ENCODE measurements at places on chromosomes 11 and 22. TPM values are rescaled to one million over a fixed set of nuclear protein-coding genes. Genes with fewer than 3 reads are reported as not detected.

DNA sequence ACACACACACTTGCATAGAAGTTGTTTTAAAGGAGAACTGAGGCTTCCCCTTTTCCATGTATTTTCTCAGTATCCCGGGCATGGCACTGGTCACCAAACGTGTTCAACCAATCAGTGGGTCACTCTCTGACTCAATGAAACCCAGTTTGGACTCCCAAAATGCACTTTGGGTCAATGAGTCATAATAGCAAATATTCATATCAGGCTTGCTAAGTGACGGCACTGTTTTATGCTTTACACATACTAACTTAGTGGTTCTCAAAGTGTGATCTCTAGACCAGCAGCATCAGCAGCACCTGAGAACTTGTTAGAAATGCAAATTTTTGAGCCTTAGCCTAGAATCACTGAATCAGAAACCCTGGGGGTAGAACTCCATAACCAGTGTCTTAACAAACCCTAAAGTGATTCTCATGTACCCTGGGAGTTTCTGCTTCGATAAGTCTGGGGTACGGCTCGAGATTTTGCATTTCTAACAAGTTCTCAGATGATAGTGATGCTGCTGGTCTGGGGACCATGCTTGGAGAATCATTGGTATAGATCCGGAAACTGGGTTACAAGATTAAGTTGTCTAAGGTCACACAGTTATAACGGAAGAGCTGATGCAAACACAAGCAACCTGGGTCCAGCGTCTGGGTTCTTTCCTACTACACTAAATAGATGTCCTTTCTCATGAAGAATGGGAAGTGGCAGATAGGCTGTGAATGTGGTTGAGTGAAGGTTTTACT lies 35.6 kb downstream of the ETS1 start:
- no peak for DNase-seq

The POU2AF1 gene
- 3.5 TPM for total RNA-seq

The CCDC73 gene
- total RNA-seq, result 0.33 TPM

DNA sequence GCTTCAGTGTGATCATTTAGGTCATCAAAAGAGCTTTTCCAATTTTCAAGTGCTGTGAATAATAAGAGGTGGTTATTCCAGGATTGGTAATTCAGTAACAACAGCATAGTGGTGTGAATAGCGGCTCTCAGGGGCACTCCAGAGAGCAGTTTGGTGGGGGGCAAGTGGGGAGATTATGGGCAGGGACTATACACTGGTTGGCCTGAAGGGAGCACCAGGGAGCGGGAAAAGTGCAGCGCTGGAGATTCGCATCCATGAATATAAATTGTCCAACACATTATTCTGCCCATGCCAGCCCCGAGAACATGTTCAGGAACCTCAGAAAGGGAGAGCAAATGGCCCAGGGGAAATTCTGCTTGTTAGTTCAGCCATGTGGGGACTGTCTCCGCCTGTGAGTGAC lies 37.9 kb downstream of the OR6Q1 start:
- DNase-seq, result no peak

DNA sequence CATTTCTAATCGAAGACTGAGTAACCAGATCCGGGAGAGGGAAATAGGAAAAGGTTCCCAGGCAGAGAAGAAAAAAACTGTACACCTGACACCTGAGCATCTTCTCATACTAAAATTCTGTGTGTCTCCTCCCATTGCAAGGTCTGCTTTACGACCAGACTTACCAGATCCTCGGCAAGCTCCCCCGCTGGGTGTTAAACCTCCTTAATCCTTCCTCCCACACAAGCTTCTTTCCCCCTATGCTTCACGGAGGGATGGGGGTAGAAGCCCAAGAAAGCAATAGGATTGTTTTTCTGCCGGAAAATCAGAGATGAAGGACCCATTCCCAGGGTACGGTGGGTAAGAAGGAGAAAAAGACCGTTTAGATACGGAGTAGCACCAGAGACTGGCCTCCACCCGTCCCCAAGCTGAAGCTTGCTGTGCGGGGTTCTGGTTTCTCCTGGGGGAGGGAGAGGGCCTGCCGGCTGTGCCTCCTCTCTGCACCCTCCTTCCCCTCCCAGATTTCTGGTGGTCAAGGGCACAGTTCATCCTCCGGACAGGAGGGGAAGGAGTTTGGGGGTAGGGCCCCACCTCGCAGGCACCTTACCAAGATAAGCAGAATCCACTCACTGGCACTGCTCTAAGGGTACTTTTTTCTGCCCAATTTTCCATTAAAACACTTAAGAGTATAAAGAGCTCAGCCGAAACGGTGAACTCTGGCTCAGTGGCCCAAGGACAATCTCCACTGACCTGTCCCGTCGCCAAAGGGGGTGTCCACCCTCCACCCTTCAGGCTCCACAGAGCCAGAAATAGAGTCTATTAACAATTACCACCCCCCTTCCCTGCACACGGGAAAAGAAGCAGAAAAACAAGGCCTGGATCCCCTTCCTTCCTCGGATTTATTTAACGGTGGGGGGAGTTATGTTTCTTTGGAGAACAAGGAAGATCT lies 1.2 kb downstream of the TOB2 start:
- no peak for DNase-seq

The ROBO3 gene
- 30.9 TPM for total RNA-seq

GRCh38 chr11:68340003-68340767 lies 27.8 kb downstream of the LRP5 start:
- DNase-seq, result no peak

DNA sequence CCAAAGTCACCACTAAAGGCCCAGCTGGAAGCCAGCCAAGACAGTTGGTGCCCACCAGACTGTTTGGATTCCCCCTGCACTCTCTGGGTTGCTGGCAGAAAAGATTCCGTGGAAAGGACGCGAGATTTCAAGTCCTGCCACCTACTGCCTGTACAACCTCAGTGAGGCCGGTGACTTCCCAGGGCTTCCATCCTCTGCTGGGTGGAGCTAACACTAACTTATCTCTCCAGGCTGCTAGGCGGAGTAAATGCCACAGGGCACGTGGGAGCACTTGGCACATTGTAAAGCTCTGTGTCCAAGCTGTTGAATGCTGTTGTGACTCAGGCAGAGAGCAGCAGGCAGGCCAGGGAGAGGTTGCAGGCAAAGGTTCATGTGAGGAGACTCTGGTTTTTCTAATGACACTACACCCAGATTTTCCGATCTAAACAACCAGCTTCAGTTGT lies 50.9 kb upstream of the CDON start:
- peak; percentile 84 for DNase-seq

DNA sequence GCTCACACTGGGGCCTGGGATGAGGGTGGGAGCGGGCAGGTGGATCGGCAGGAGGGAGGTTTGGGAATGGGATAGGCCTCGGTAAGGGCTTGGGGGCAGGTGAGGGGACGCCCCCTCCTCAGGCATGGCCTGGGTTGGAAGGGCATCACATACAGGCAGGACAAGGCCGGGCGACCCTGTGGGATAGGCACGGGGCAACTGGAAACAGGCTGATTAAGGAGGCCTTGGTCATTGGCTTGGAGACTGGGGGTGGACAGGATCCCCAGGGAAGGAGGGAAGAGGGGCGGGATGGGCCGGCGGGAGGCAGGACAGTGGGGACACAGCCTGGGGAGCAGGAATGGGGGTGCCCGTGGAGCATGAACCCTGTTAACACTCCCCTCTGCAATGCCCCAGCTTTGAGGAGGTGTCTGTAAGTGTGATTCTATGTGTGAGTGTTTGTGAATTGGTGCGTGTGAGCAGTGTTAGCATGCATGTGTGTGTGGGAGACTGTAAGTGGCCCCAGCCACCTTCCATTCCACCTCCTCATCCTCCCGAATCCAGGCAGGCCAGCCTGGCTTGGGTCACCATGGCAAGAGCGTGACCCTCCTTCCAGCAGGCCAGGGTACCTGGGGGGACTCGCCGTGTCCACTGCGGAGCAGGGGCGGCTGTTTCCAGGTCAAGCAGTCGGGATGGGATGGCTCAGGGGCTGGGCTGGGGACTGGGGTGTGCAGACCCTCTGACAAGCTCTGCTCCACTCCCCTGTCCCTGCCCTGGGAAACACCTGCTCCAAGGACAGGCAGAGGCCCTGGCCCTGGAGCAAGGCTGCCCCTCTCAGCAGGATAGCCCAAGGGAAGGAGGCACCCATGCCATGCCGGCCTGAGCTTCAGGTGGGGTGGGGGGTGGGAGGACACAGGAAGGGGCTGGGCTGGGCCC lies 3.4 kb upstream of the PIM3 start:
- no peak for DNase-seq

The NXPE2 gene
- total RNA-seq, result not detected

- DNase-seq, result no peak
Measured at GRCh38 chr11:11524436-11525061, 97.3 kb downstream of the GALNT18 start.

The SAC3D1 gene
- 7.5 TPM for total RNA-seq

DNA sequence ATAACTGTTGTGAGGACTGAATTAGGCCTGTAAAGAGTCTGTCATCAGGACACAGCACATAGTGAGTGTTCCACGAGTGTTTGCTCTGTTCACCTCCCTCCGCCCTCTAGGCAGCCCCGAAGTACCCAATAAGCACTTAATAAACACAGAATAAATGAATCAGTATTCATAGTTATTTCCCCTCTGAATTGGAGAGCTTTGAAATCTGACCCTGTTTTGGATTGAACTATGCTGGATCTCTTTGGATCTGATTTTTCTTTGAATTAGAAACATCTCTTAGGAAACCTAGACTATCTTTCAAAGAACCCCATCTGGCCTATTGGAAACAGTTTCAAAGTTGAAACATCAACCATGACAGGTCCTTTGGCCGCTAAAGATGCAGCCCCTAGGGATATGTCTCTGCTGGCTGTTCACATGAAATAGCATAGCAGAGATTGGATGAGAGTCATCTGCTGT lies 615.5 kb downstream of the NTM start:
- DNase-seq, result no peak

- DNase-seq, result no peak
Measured at GRCh38 chr11:18703001-18703763, 4.6 kb downstream of the TMEM86A start.

GRCh38 chr22:46203601-46203980 lies 46.5 kb downstream of the CDPF1 start:
- no peak for DNase-seq

- no peak for DNase-seq
Measured at GRCh38 chr11:45079075-45079444, 67.4 kb upstream of the PRDM11 start.

- no peak for DNase-seq
Measured at GRCh38 chr11:104776501-104777170, 121.6 kb downstream of the CASP12 start.

GRCh38 chr11:67463680-67464410 lies 5.2 kb downstream of the TMEM134 start:
- peak; percentile 90 for DNase-seq
